ENCODE measurements at places on chromosomes 3 and 15.

- DNase-seq: no peak
These were observed 48.7 kb upstream of the CRTC3 start for GRCh38 chr15:90481023-90481422.

- peak; percentile 62 for DNase-seq
These were observed 28.8 kb downstream of the PPM1L start for GRCh38 chr3:160784853-160785252.

DNA sequence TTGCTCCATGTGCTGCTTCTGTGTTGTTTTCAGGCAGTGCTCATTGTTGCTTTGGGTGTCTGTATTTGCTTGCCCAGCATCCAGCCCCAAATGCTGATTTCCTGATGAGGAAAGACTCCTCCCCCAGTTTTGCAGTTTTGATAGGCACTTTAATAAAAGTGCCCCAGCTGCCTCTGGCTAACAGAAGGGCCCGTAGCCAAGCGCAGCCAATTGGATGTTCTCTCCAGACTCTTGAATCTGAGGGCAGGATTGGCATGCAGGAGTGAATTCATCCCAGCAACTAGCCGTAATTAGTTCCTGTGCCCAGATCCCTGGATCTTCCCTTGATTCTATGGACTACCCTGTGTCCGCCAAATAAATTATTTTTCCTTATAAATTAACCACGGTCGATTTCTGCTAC, 14.8 kb upstream of the SEMA5B start:
- DNase-seq: no peak

GRCh38 chr15:72169921-72170611, 27.5 kb downstream of the GRAMD2A start:
- no peak for DNase-seq

GRCh38 chr15:26571346-26571745, 201.5 kb downstream of the GABRB3 start:
- DNase-seq: no peak

GRCh38 chr3:125386811-125387210, 11.7 kb upstream of the ZNF148 start:
- DNase-seq: no peak

- DNase-seq: no peak
These were observed 12.8 kb downstream of the GABRA5 start for GRCh38 chr15:26879706-26880105.

- peak; percentile 79 for DNase-seq
These were observed 92.7 kb upstream of the GOLGA6L4 start for GRCh38 chr15:84142888-84143337.

- no peak for DNase-seq
These were observed 26.4 kb downstream of the RTF1 start for GRCh38 chr15:41443275-41443674.

DNA sequence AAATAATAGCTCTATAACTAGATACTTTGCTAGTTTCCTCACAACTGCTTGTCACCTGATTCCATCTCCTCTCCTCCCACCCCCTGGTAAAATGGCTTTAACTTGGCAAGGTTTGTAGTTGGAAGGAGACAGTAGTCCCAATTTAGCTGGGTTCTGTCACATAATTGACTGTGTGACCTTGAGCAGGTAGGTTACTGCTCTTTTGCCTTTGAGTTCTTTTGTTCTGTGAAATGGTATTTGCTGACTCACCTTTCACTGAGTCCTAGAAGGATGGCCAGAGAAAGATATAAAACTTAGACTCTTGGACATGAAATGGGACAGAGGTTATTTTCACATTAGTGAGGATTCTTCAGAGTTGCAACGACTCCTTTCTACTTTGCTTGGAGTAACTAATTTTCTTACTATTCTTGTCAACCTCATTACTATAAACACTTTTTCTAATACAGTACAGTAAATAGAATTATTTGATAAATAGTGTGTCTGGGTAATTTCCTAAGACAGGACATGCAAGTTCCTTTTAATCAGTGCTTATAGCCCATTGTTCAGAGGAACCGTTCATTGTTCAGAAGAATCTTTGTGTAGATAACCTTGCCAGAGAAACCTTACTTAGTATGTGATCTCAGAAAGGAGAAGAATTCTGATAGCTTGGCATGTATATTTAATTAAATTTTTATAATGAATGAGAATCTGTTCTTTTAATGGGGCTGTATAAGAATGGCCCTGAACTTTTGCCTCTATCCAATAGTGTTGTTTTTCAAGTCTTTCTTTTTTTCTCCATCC, 14.3 kb downstream of the AKAP13 start:
- peak; percentile 34 for DNase-seq

GRCh38 chr3:24628523-24629258, 134.0 kb upstream of the THRB start:
- DNase-seq: peak; percentile 63

DNA sequence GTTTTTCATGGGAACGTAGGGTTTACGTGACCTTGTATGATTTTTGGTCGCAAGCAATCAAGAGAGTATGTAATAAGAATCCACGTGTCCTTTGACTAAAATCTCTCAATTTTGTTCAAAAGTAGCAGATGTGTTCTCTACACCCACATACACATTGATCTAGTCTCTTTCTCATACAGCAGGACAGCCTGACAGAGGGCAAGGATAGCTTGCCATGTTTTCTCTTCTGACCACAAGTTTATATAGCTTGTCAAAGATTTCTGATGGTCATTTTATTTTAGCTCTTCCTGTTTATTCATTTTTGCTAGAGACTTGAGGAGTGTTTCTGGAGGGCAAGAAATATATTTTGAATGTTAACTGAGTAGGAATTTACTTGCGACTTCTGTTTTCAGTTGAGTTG, 570.2 kb upstream of the ALCAM start:
- DNase-seq: no peak

DNA sequence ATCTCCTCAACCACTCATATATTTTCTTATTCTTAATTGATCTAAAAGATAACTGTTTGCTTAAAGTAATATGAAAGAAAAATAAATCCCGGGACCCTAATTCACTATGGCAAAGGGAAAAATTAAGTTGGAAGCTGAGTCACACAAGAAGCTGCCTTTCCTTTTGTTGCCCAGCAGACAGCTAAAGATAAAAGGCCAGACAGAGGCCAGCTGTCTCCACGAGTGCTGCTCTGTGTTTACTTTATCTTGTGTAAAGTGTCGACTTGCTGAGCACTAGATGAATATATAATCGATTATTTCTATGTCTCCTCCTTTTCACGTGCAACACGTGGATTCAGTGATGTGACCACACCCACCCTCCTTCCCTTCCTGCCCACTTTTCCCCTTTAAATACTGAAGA, 52.8 kb upstream of the NSMCE3 start:
- DNase-seq: no peak

GRCh38 chr3:139695426-139696313, 17.9 kb upstream of the NMNAT3 start:
- DNase-seq: no peak

GRCh38 chr3:55868347-55868746, 381.2 kb upstream of the WNT5A start:
- DNase-seq: no peak

DNA sequence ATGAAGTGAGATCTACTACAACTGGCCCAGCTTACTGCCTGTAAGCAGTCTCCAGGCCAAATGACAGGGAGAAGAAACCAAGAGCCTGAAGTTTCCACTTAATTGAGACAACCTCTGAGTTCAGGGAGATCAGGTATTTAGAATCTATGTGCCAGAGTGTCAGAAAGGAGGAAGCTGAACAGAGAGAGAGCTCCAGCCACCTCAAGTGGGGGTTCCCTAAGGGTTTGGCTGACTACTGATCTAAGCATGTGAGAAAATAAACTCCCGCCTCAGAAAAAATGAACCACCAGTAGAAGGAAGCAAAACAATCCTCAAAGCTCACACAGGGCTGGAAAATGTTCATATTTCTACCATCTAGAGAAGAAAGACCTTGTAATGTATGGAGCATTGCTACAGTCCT, 25.0 kb downstream of the ADAM10 start:
- no peak for DNase-seq

GRCh38 chr3:195209847-195210265, 61.1 kb downstream of the XXYLT1 start:
- DNase-seq: no peak

- no peak for DNase-seq
These were observed 57.6 kb upstream of the CSPG5 start for GRCh38 chr3:47636225-47636624.

GRCh38 chr3:42853739-42854302, 21.9 kb downstream of the CYP8B1 start:
- no peak for DNase-seq

GRCh38 chr3:46887980-46888494, 10.5 kb downstream of the PTH1R start:
- DNase-seq: no peak

DNA sequence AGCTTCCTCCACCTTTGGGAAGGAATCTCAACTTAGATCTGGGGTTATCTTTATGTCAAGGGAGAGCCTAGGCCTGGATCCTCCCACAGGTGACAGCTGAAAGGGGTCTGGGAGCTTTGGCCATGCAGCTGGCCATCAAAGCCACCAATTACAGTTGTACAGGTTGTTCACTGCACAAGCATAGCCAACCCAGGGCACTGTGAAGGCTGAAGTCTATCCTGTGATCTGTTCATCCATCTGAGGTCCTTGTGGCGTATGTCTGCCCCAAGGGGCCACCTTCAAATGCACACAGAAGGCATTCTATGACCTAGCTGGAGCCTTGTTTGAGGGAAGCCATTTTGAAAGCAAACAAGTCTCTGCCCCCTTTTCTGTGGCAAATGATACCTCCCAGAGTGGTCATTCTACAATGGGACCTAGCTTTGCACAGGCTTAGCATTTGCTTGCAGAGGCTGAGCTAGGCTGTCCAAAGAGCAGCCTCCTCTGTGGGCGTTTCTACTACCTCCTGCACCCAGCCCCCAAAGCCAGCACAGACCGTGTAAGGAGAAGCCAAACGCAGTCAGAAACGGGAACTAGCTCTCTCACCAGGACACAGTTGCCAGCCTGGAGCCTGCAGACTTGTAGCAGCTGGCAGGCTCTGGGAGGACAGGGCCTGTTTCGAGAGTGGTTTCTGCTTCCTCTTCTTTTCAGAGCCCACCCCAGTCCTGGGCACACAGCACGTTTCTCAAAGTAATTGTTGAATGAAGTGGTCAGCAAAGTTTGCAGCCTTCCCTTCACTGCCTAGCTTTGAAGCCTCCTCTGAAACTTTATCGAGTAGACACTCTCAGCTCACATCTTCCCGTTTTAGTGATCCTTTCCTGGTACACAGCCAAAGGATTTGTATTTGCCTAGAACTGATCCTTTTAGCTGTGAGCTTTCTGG, 157.3 kb upstream of the SMAD3 start:
- DNase-seq: no peak

DNA sequence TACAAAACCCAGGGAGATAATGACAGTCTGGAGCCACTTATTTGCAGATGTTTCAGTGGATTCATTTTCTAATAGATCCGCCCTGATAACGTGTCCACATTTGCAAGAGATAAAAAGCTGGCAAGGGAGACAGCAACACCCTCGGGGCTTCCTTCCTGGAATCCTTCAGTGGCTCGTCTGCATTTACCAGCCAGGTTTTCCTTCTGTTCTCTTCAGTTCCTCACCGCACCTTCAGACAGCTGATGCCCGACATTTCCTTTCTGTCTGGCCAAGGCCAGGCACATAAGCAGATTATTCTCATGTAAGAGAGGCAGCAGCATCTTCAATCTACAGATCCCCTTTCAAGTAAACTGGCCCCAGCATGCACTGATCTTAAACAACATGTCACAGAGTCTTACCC, 56.2 kb upstream of the SPATA12 start:
- no peak for DNase-seq

DNA sequence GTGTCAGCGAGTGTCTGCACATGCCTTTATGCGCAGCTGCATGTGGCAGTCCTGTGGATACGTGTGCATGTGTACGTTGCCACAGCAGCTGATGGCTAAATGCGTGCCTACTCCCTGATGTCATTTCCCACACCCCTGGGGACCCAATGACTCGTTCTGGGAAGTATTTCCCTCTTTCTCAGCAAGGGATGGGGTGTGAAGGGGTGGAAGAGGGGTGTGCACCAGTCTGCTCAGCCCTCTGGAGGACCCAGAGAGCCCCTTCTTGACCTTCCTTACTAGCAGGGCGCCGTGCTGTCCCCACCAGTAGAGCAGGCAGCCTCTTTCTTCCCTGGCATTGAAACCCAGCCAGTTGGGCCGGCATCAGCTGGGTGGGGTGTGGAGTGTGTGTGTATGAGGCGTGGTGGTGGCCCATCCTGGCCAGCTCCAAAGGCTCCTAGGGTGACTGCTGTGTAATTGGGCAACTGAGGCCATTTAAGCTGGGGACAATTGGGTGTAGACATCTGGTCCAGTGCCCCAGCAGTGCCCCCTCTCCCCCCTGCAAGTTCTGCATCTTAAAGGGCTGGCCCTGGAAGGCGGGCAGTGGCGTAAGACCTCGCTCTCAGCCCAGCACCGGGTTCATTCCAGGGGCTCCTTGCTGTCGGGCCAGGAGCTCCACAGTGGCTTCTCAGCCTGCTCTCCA, 19.2 kb downstream of the SNX33 start:
- peak; percentile 14 for DNase-seq

- DNase-seq: no peak
These were observed 4.1 kb downstream of the SETD2 start for GRCh38 chr3:47159820-47160219.

DNA sequence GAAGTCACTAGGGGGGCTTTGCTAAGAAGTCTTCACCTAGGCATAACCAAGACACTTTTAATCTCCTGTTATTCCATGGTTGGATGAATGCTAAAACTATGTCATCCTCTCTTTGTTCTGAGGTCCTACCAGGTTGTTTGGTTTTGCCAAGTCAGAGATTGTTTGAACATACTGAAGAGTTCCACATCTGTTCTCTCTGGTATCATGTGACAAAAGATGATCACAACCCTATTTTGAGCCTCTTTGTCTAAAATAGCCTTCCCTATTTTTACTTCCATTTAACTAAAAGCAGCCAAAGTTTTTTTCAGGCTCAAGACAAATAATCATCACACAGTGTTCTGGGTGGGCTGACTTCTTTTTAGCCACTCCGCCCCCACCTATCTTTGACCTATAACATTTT, 218.4 kb upstream of the LMCD1 start:
- DNase-seq: no peak

DNA sequence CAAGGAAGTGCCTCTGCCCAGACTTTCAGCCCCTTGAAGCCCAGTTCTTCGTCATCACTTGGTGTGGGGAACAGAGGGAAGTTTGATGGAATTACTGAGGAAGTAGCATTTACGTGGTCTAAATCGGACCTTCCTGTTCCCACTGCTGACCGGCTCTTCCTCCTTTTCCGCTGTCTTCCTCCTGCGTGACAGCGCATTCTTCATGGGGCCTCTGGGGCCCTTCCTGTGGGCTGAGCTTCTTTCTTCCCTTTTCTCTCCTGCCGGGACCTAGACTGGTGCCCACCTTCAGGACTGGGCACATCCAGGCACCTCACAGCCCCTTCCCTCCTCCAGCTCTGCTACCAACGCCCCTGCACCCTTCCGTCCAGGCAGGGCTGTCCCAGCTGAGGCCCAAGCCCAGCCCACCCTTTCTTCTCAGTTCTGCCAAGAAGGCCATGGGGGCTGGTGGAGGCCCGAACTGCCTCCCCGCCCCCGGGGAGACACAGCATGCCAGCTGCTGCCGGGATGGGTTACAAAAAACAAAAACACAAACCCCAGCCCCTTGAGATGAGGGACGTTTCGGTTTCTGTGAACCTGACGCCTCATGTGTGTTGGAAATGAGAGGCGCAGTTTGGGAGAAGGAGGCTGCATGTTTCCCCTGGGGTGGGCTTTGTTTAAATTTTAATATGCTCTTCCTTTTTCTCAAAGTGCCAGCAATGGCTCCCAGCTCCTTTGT, 19.1 kb downstream of the ZNF710 start:
- DNase-seq: no peak

Data from LoVo (cell line).